ENCODE measurements at places on chromosomes 3 and 15. TPM values are rescaled to one million over a fixed set of nuclear protein-coding genes. Genes with fewer than 3 reads are reported as not detected.
A peak's percentile ranks its signal among the peaks of the same experiment; 100 is the strongest.

CFAP20DC gene
- 1.6 TPM for total RNA-seq

FBLN2 gene
- 10.8 TPM for total RNA-seq

DNA sequence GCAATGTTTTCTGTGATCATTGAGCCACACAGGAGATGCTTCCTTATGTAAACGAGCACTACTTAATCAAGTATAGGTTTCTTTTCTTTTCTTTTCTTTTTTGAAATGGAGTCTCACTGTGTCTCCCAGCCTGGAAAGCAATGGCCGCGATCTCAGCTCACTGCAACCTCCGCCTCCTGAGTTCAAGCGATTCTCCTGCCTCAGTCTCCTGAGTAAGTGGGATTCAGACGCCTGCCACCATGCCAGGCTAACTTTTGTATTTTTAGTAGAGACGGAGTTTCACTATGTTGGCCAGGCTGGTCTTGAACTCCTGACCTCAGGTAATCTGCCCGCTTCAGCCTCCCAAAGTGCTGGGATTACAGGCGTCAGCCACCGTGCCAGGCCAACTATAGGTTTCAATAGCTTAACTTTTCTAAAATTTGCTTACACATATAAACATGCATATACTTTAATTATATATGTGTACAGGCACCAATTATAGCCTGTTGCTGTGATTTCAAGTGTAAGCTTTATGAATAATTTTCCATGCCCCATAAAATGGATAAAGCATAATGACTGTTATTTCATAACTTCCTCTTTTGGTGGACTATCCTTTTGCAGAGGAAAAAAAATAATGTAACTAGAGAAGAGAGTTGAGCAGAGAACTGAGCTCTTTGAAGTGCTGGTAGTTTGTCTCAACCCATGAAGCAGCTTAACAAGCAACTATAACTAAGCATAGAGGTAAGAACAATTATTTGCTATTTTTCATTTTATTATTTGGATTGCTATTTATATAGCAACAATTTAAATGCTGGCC lies 24.8 kb upstream of the MBNL1 start:
- no peak for DNase-seq
- H3K4me1 ChIP-seq, result peaks cover 3% of the 10 kb centered on the region

DNA sequence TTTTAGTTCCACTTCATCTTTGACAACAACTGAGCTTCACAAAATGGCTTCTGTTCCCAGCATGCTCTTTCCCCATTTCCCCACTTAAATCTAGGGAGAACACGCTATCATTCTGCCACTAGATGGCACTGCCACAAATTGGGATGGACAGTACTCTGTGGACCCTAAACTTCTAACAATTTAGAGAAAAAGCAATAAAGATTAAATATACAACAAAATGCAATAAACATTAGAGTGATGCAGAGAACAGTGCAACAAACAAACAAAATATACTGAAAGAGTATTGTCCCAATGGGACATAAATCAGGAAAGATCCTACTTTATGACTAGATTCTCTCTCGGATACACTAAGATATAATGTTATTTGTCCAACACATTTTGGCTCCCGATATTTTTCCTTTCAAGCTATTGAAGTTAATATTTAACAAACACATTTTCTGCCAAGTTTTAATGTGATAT lies 169.7 kb upstream of the TMCO5A start:
- H3K4me3 ChIP-seq, result no peak overlapping the region
- peak; percentile 74 for DNase-seq
- H3K4me1 ChIP-seq, result 0 out of 2 replicates have a peak, but pooled peaks cover 2% of the 10 kb centered on the region
- no peaks in the 10 kb centered on the region for H3K36me3 ChIP-seq
- no peaks in the 10 kb centered on the region for H3K27me3 ChIP-seq

DNA sequence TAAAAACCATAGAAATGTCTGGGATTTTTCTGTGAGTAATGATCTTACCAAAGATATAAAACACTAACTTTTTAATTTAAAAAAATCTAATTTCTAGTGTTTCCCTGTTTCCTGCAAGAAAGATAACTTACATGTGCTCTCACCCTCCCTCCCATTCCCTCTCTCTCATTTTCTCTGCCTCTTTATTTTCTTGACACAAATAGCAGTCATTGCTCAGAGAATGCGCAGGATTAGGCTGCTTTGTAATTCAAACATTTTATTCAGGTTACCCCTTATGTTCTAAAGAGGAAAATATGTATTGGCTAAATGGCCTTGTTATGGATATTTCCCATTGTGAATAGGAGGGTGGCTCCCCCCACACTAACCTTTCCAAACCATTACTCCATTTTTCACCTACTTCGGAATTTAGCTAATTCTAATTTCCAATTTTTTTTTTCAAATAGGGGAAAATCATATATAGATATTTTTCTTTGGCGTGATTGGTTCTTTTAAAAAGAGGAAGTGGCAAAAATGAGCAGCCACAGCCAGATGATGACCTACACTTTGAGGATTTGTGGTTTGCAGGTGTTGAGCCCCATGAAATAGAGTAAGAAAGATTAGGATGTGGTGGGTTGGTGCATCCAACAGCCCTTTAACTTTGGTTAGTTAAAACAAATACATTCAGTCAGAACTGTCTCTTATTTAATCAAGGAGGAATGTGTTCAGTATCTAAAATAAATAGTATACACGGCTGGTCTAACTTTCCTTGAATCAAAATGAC lies 554.4 kb downstream of the IGSF11 start:
- DNase-seq, result no peak
- no peaks in the 10 kb centered on the region for H3K27me3 ChIP-seq
- no peaks in the 10 kb centered on the region for H3K36me3 ChIP-seq
- H3K4me1 ChIP-seq, result no peaks in the 10 kb centered on the region
- no peak overlapping the region for H3K4me3 ChIP-seq

GRCh38 chr3:169028716-169029115 lies 634.8 kb downstream of the MECOM start:
- H3K27ac ChIP-seq, result no peak overlapping the region
- H3K4me1 ChIP-seq, result peaks cover 5% of the 10 kb centered on the region
- H3K4me3 ChIP-seq, result no peak overlapping the region
- no peaks in the 10 kb centered on the region for H3K27me3 ChIP-seq
- DNase-seq, result no peak
- H3K36me3 ChIP-seq, result no peaks in the 10 kb centered on the region

GOLGA8J gene
- not detected for total RNA-seq

MUC13 gene
- total RNA-seq, result not detected

GRCh38 chr3:122921791-122922651 lies 105.5 kb downstream of the SEMA5B start:
- peaks cover 59% of the 10 kb centered on the region for H3K27me3 ChIP-seq
- no peak overlapping the region for H3K27ac ChIP-seq
- no peak for DNase-seq
- H3K36me3 ChIP-seq, result no peaks in the 10 kb centered on the region

GOLGA6L7 gene
- total RNA-seq, result not detected

DNA sequence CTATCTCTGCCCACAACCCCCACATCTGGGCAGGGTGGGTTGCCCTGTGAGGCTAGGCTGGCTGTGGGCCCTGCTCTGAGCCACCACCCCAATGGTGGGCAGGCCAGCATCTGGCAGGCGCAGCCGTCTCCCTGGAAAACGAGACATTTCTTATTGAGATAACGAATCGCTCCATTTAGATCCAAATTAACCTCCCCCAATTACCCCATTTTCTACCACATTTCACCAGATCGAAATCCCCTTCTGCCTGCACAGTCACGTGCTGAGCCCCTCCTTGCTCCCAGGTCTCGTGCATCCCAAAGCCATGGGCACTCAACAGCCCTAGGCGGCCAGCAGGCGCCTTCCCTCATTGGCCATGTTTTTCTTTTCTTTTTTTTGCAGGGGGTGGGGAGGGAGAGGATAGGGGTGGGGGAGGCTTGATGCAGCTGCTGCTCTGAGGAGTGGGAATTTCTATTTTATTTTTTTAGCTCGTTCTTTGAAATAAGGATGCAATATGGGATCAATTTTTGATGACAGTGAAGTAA lies 53.0 kb upstream of the TMEM115 start:
- no peak overlapping the region for H3K4me3 ChIP-seq
- DNase-seq, result no peak
- H3K4me1 ChIP-seq, result no peaks in the 10 kb centered on the region
- H3K36me3 ChIP-seq, result no peaks in the 10 kb centered on the region
- H3K27me3 ChIP-seq, result peaks cover 40% of the 10 kb centered on the region
- H3K27ac ChIP-seq, result no peak overlapping the region

DNA sequence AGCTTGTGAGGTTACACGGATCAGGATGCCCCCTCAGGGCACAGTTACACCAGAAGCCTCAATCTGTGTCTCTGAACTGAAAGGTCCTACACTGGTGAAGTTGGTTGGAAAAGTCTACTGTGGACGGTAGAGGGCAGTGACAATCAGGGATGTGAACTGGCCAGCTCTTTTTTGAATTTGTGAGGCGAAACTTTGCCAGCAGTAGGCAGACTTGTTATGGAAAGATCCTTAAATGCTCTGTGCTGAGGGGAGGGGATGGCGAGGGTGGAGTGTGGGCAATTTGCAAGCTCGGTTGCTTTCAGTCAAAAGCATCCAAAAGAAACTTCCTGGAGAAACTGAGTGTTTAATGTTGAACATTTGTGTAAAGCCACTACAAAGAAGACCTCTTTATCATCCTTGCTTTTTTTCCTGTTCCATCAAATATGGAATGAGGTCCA lies 127.4 kb upstream of the ABHD17C start:
- no peak overlapping the region for H3K4me3 ChIP-seq
- H3K36me3 ChIP-seq, result peaks cover 29% of the 10 kb centered on the region
- peaks cover 16% of the 10 kb centered on the region for H3K4me1 ChIP-seq
- peak; percentile 89 for DNase-seq

DNA sequence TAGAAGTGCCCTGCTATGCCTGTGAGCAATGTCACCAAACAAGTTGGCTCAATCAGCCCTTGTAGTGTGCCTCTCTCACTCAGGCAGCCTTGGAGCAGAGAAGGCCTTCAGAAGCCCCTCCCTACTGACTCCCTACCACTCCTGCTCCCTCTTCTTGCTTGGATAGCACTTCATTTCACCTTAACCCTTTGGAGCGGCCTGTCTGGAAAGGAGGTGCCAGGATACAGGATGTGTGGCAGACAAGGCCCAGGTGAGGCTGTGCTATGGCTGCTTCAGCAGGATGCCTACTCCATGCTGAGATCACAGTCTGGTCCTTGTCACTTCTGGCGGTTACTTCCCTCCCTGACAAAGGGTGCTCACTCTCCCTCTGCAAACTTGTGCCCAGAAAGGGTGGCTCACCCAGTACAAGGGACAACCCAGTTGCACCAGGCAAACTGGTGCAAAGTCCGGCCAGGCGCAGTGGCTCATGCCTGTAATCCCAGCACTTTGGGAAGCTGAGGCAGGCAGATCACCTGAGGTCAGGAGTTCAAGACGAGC lies 1.1 kb downstream of the MON1A start:
- H3K36me3 ChIP-seq, result no peaks in the 10 kb centered on the region
- no peak for DNase-seq
- no peak overlapping the region for H3K4me3 ChIP-seq

ZNF620 gene
- 0.72 TPM for total RNA-seq

DNA sequence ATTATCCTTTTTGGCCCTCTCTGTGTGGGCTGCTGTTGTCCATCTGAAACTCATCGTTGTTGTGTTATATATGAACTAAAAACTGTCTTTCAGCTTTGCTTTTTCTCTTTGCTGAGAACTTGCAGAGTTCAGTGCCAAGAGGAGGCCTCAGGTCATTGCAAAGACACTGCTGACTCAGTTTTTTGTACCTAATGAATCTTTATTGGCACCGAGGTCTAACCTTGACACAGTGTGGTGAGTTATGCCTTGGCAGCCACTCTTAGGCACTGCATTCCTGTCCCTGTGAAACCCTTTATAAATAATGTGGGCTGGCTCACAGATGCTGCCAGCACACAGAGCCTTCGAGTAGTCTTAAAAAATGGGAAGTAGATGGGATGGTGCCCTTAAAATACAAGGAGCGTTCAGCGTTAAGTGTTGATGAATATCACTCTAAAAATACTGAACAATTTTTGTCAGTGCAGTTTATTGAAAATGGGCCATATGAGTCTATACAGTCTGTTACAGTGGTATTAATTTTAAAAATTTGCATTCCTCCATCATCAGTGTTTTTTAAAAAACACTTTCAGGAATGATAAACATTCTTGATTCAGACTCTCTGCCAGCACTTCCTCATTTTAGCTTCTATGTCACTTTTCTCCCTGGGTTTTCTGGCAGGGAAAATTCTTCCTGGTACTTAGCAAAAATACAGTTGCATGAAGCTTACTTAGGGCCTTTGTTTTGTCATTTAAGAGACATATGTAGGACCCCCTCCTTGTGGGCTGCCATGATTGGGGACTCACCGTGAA lies 234.1 kb downstream of the CACNA2D3 start:
- no peaks in the 10 kb centered on the region for H3K27me3 ChIP-seq
- no peak overlapping the region for H3K27ac ChIP-seq
- H3K36me3 ChIP-seq, result no peaks in the 10 kb centered on the region
- no peaks in the 10 kb centered on the region for H3K4me1 ChIP-seq

- H3K27ac ChIP-seq, result no peak overlapping the region
- DNase-seq, result no peak
- H3K27me3 ChIP-seq, result no peaks in the 10 kb centered on the region
- H3K36me3 ChIP-seq, result peaks cover 50% of the 10 kb centered on the region
These were observed 43.6 kb downstream of the PDIA5 start for GRCh38 chr3:123110282-123110975.

- no peaks in the 10 kb centered on the region for H3K27me3 ChIP-seq
- H3K36me3 ChIP-seq, result no peaks in the 10 kb centered on the region
- H3K27ac ChIP-seq, result no peak overlapping the region
- no peak overlapping the region for H3K4me3 ChIP-seq
- peaks cover 13% of the 10 kb centered on the region for H3K4me1 ChIP-seq
These were observed 123.4 kb downstream of the ATP10A start for GRCh38 chr15:25739687-25740121.

DNA sequence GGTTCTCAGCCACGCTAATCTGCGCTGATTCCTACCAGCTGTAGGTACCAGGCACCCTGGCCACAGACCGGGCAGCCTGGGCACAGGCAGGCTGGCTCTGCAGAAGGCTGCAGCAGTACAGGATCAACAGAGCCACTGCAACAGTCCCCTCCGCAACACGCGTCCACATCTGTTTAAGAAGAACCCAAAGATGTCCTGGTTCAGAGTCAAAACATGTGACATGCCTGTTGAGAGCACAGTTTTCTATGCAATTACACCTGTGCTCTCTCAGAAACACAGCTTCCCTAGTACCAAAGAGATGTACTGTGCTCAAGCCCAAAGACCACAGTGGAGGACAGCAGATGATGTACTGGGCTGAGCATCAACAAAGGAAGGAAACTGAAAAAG lies 18.8 kb downstream of the LRIG1 start:
- peaks cover 32% of the 10 kb centered on the region for H3K4me1 ChIP-seq
- peak overlapping the region; percentile 70 for H3K27ac ChIP-seq
- H3K4me3 ChIP-seq, result no peak overlapping the region
- H3K36me3 ChIP-seq, result no peaks in the 10 kb centered on the region
- DNase-seq, result no peak

DNA sequence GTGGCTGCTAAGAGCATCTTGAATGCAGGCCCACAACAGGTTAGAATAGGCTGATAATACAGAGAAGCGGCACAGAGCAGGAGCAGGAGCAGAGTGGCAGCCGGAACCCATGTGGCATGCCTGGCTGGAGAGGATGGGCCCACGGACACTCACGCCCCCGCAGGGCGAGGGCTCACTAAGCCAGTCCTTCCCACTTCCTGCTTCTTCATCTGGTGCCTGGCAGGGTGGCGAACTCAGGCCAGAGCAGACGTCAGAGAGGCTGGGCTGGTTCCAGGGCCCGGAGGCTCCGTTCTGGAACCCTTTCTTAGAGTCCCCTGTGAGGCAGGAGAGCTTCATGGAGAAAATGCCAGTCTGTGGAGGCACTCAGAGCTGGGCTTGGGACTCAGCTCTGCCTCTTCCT lies 195.1 kb downstream of the NTRK3 start:
- no peak overlapping the region for H3K4me3 ChIP-seq
- DNase-seq, result no peak
- no peak overlapping the region for H3K27ac ChIP-seq
- no peaks in the 10 kb centered on the region for H3K4me1 ChIP-seq
- no peaks in the 10 kb centered on the region for H3K36me3 ChIP-seq
- H3K27me3 ChIP-seq, result no peaks in the 10 kb centered on the region

ETV5 gene
- total RNA-seq, result 25.3 TPM

GRCh38 chr15:52306270-52306669 lies 10.7 kb upstream of the MYO5C start:
- no peaks in the 10 kb centered on the region for H3K4me1 ChIP-seq
- H3K36me3 ChIP-seq, result peaks cover 1% of the 10 kb centered on the region
- no peaks in the 10 kb centered on the region for H3K27me3 ChIP-seq
- H3K4me3 ChIP-seq, result no peak overlapping the region

All from IMR-90 (cell line).